ENCODE measurements at places on chromosomes 3 and 15. TPM values are rescaled to one million over a fixed set of nuclear protein-coding genes. Genes with fewer than 3 reads are reported as not detected.

DNA sequence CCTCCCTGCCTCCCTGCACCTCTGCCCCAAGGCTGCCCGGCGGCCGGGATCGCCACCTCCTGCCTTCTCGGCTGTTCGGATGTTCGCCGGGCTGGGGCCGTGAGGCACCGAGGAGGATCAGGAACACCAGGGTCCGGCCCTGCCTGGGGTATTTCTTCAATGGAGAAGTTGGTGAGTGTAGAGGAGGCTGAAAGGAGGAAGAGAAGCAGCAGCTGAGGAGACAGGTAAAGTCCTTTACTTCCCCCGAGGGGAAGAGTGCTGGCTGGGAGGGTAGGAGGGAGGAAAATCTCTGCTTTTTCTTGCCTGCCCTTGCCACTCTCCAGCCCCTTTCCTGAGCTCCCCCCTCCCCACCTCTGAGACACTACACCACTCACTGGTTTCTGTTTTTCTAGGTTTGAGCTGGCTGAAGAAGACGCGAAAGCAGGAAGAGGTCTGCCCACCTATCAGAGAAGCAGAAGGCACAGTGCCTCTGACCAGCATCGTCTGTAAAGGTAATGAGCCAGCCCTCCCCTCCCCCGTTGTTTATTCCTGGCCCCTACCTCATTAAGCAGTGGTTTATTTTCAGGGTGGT lies 519 bp downstream of the ASB7 start:
- peak overlapping the region; percentile 89 for H3K4me3 ChIP-seq
- H3K27me3 ChIP-seq: no peaks in the 10 kb centered on the region
- H3K4me1 ChIP-seq: peaks cover 20% of the 10 kb centered on the region
- H3K27ac ChIP-seq: peak overlapping the region; percentile 85
- H3K36me3 ChIP-seq: peaks cover 4% of the 10 kb centered on the region

DNA sequence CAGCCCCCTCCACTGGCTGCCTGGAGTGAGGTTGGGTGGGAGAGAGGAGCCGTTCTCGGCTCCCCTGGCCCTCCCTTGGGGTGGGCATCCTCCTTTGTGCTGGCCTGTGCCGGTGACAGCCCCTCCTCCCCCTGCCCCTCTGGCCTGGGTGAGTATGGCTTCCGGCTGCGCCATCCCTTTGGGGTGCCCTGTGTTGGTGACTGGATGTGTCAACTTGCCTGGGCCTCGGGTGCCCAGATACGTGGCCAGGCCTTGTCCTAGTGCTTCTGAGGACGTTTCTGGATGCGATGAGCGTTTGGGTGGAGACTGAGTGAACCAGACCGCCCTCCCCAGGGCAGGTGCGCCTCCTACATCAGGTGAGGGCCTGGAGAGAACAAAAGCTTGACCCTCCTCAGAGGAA lies 59.7 kb downstream of the PLXNA1 start:
- H3K27me3 ChIP-seq: no peaks in the 10 kb centered on the region
- H3K4me3 ChIP-seq: no peak overlapping the region
- DNase-seq: no peak
- no peaks in the 10 kb centered on the region for H3K36me3 ChIP-seq
- no peaks in the 10 kb centered on the region for H3K4me1 ChIP-seq

- H3K4me1 ChIP-seq: no peaks in the 10 kb centered on the region
- H3K27me3 ChIP-seq: no peaks in the 10 kb centered on the region
- no peak for DNase-seq
Observed at GRCh38 chr15:92000709-92001108, 147.2 kb downstream of the SLCO3A1 start.

- no peaks in the 10 kb centered on the region for H3K36me3 ChIP-seq
- no peaks in the 10 kb centered on the region for H3K27me3 ChIP-seq
- DNase-seq: no peak
- H3K4me1 ChIP-seq: no peaks in the 10 kb centered on the region
- no peak overlapping the region for H3K4me3 ChIP-seq
- H3K27ac ChIP-seq: no peak overlapping the region
Observed at GRCh38 chr3:114861666-114862065, 285.4 kb downstream of the ZBTB20 start.

GRCh38 chr3:64508140-64508539 lies 179.7 kb downstream of the ADAMTS9 start:
- H3K4me3 ChIP-seq: no peak overlapping the region
- no peaks in the 10 kb centered on the region for H3K27me3 ChIP-seq
- H3K27ac ChIP-seq: no peak overlapping the region
- H3K36me3 ChIP-seq: no peaks in the 10 kb centered on the region
- H3K4me1 ChIP-seq: no peaks in the 10 kb centered on the region

- no peaks in the 10 kb centered on the region for H3K36me3 ChIP-seq
- no peak for DNase-seq
- H3K27ac ChIP-seq: no peak overlapping the region
- H3K4me3 ChIP-seq: no peak overlapping the region
- H3K27me3 ChIP-seq: no peaks in the 10 kb centered on the region
- no peaks in the 10 kb centered on the region for H3K4me1 ChIP-seq
Observed at GRCh38 chr3:37625690-37626360, 235.9 kb upstream of the CTDSPL start.

- H3K4me1 ChIP-seq: peaks cover 3% of the 10 kb centered on the region
- H3K4me3 ChIP-seq: no peak overlapping the region
- H3K27me3 ChIP-seq: peaks cover 5% of the 10 kb centered on the region
- no peak overlapping the region for H3K27ac ChIP-seq
Observed at GRCh38 chr15:95281470-95281869, 1049.0 kb upstream of the NR2F2 start.

GRCh38 chr3:195178124-195178910 lies 92.6 kb downstream of the XXYLT1 start:
- H3K27me3 ChIP-seq: no peaks in the 10 kb centered on the region
- no peak overlapping the region for H3K4me3 ChIP-seq
- DNase-seq: no peak

- no peak for DNase-seq
- H3K36me3 ChIP-seq: peaks cover 7% of the 10 kb centered on the region
- peaks cover 14% of the 10 kb centered on the region for H3K4me1 ChIP-seq
Observed at GRCh38 chr3:129320261-129320660, 41.6 kb downstream of the HMCES start.

GRCh38 chr3:28601291-28601690 lies 252.7 kb upstream of the AZI2 start:
- no peaks in the 10 kb centered on the region for H3K36me3 ChIP-seq
- no peak overlapping the region for H3K27ac ChIP-seq
- H3K4me3 ChIP-seq: no peak overlapping the region
- no peaks in the 10 kb centered on the region for H3K27me3 ChIP-seq

DNA sequence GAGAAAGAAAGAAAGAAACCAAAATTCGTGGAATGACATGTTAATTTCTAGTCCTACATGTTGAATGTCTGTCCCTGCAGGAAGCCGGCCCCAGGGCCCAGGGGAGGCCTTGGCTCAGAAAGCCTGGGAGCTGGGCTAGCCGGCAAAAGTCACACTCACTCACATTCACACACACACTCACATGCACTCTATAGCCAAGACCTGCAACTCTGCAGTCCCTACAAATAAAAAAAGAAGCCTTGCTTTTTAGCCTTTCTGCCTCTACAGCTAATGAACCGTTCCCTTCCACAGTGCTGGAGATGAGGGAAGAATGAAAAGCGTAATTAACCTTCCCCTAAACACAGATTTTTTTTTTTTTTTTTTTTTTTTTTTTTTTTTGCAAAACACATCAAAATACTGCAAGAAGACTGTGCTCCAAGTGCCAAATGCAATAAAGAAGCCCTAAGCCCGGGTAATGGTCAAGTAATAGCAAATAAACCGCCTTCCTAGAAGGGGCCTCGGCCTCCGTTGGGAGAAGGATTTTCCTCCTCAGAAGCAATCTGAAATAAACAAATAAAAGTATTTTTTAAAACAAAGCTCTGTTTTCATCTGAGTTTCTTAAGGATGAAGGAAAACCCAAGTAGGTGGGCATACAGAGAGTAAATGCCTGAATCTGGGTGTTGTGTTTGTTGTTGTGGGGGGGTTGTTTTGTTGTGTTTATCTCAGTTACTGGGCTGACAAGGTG lies 4.3 kb downstream of the MECOM start:
- peak; percentile 29 for DNase-seq
- H3K4me1 ChIP-seq: peaks cover 12% of the 10 kb centered on the region
- H3K36me3 ChIP-seq: no peaks in the 10 kb centered on the region
- no peak overlapping the region for H3K27ac ChIP-seq

DNA sequence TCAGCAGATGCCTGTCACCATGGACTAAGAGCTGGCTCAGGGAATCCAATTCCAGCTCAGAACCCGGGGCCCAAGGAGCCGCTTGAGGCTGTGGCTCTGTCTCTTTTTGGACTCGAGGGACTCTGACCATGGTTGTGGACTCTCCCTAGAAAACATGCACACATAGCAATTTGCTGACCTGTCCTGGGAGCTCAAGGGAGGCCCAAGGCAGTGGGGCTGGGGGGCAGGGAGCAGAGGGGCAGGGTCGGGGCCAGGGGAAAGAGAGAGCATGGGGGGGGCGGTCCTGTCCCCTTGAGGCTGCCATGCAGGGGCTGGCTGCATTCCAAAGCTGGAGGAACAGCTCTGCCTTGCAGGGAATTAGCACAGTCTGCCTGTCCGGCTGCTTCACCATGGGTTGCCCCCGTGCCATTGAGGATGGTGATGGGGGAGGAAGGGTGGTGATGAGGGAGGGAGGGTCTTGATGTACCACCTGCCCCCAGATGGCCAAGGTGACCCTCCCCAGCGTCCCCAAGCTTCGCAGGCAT lies 190.1 kb downstream of the GOLGA6L6 start:
- no peak for DNase-seq
- no peak overlapping the region for H3K4me3 ChIP-seq
- H3K27ac ChIP-seq: no peak overlapping the region
- H3K27me3 ChIP-seq: no peaks in the 10 kb centered on the region
- no peaks in the 10 kb centered on the region for H3K36me3 ChIP-seq

DNA sequence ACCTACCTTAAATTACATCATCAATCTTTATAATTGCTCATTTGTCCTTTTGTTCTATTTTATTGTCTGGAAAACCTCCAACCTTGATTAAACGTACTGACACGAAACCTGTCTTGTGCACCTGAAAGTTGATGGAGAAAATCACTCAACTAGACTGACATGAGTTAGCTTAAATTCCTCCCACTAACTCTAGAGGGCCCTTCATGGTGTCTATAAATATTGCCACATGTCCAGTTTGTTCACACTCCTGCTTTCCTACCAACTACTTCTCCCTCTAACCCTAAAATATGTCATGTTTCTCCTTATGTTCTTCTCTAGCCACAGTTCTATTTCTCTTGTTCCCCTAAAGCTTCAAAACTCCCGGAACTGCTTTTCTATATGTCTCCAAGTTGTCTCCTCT lies 59.8 kb upstream of the SGO1 start:
- DNase-seq: no peak
- no peak overlapping the region for H3K27ac ChIP-seq
- H3K4me1 ChIP-seq: no peaks in the 10 kb centered on the region

DNA sequence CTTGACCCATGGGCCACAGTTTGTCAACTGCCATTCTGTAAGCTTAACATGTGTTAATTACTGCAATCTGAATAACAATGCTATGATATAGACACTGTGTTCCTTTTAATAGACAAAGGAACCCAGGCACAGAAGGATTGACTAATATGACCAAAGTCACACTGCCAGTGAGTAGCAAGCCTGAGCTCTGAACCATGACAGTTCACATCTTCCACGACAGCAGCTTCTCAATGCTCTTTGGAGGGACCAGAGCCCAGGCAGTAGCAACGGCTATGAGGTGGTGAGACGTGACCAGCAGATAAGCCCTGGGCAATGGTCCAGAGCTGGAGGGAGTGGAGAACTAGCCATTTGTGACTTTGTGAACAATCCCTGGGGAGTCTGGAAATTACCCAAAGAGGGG lies 19.4 kb downstream of the CA12 start:
- H3K27ac ChIP-seq: no peak overlapping the region
- H3K4me3 ChIP-seq: no peak overlapping the region
- no peak for DNase-seq
- peaks cover 19% of the 10 kb centered on the region for H3K4me1 ChIP-seq
- no peaks in the 10 kb centered on the region for H3K27me3 ChIP-seq
- no peaks in the 10 kb centered on the region for H3K36me3 ChIP-seq

DNA sequence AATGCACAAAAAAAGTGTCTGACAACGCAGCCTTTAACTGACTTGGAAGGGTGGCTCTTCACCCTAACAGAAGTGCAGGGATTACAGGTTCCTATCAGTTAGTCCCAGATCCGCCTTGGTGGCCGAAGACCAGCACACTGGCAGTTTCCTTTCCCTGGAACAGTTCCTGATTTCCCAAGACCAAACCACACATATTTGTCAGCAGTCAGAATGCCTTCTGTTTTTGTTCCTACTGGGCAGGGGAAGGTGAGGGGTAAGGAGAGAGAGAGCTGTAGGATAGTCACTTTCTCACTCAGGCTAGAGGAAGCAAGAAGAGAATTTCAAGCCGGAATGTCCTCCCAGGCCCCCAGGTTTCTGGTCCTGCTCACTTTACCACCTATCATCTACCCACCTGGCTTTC lies 9.2 kb downstream of the CXCR6 start:
- H3K27ac ChIP-seq: no peak overlapping the region
- DNase-seq: no peak
- no peak overlapping the region for H3K4me3 ChIP-seq
- no peaks in the 10 kb centered on the region for H3K27me3 ChIP-seq

GRCh38 chr15:85430406-85431204 lies 50.2 kb downstream of the AKAP13 start:
- H3K4me3 ChIP-seq: no peak overlapping the region
- DNase-seq: no peak
- H3K36me3 ChIP-seq: no peaks in the 10 kb centered on the region
- no peaks in the 10 kb centered on the region for H3K27me3 ChIP-seq
- no peak overlapping the region for H3K27ac ChIP-seq
- peaks cover 7% of the 10 kb centered on the region for H3K4me1 ChIP-seq

DNA sequence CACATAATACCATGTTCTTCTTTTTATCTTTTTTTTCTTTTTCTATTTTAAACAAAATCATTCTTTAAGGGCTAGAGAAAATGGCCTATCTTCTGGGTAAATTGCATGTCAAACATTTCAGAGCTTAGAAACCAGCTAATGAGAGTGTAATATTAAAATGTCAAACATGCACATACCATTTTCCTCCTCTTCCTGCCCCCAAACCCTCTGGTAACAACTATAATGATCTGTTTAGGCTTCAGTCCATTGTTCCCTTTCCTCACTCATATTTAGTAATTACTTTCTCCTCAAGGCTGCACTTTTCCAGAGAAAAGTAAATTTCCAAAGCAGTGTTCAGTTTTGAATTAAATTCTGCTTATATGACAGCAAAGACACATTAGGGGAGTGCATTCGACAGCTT lies 224.3 kb upstream of the ROBO2 start:
- no peaks in the 10 kb centered on the region for H3K36me3 ChIP-seq
- no peaks in the 10 kb centered on the region for H3K4me1 ChIP-seq
- H3K4me3 ChIP-seq: no peak overlapping the region
- no peak overlapping the region for H3K27ac ChIP-seq
- DNase-seq: no peak

GRCh38 chr15:40320931-40321371 lies 2.5 kb upstream of the INAFM2 start:
- no peaks in the 10 kb centered on the region for H3K27me3 ChIP-seq
- H3K36me3 ChIP-seq: no peaks in the 10 kb centered on the region
- no peak overlapping the region for H3K4me3 ChIP-seq
- no peak for DNase-seq

Gene ROPN1
- 0.30 TPM for polyA plus RNA-seq

Gene CPNE9
- polyA plus RNA-seq: 0.27 TPM

Gene RBM15B
- 13.0 TPM for polyA plus RNA-seq

Gene GPR171
- polyA plus RNA-seq: 42.6 TPM

Gene KLHL40
- 0.16 TPM for polyA plus RNA-seq

Gene PRR20G
- polyA plus RNA-seq: 0.27 TPM

Gene GOLGA6L26
- polyA plus RNA-seq: not detected

Gene RPL35A
- 3,064 TPM for polyA plus RNA-seq

Gene MKRN2
- 26.4 TPM for polyA plus RNA-seq

Gene CTXN2
- polyA plus RNA-seq: not detected

Measured in thymus (tissue), 14 donors.